ENCODE measurements at places on chromosomes 7 and 10.

- no peak for DNase-seq
These were observed 168.7 kb upstream of the GNAI1 start for GRCh38 chr7:79965946-79966345.

- no peak for DNase-seq
These were observed 75.2 kb downstream of the ZNF22 start for GRCh38 chr10:45075826-45076380.

GRCh38 chr10:11741608-11742007 lies 574 bp upstream of the ECHDC3 start:
- no peak for DNase-seq

DNA sequence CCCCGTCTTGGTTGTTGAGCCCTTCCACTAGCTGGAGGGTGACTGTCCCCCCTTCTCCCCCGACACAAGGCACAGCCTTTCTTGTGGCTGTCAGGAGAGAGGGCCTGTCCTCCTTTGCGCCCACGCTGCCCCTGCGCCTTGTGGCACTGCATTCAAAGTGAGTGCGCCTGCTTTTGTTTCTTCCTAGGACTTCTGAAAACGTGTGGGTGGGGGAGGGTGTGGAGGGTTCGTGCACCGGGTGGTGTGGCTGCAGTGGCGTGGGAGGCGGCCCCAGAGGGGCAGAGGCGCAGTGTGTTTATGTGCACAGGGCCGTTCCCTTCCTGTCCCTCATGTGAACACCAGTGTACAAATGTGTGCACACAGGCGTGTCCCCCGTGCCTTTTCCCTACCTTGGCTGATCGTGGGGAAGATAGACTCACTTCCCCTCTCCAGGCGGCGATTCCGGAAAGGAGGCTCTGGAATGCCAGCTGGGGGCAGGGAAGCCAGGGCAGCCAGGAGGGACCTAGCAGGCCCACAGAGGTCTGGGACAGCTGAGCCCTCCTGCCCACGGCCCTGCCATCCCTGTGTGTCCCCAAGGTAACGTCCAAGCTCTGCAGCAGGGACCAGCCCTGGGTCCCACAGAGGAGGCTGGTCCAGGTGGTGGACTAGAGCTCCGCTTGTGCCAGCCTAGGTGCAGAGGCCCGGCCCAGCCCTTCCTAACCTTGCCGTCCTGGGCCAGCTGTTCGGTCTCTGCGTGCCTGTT lies 88.8 kb downstream of the LHPP start:
- no peak for DNase-seq

GRCh38 chr7:33719059-33719581 lies 186.2 kb upstream of the BMPER start:
- DNase-seq: no peak

All from suppressor macrophage treated with lipopolysaccharide for 1 hour (primary cell).